ENCODE measurements at places on chromosomes 7 and 10.

- no peak for DNase-seq
These were observed 10.5 kb downstream of the PSPH start for GRCh38 chr7:56040730-56041129.

DNA sequence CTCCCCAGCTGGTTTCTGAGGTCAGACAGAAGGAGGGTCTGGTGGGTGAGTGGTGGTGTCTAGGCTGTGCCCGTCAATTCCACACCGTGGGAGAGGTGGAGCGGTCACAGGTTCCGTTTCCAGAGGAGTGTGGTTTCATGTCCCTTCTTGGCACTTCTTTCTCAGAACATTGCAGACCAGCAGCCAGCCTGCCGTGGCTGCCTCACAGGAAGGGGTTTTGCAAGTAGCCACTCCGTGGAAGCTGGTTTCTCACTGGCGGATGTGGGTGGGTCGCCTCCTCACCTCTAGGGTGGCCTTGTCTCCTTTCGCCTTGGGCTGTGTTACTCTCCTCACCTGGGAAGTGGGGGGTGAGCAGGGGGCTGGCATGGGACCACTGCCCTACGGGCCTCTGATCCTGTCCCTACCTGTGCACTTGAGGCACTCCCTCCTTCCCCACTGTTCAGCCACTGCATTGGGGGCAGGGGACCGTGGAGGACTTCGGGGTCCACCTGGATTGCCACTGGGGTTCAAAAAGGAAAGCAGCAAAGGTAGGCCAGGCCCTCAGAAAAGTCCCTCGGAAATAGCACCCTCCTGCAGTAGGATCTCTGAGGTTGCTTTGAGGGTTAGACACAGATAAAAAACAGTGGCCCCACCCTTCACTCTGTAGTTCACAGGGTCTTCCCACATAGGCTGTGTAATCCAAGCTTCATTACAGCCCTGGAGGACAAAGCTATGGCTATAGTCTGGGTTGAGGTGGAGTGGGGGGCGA lies 33.9 kb downstream of the TSPAN14 start:
- no peak for DNase-seq

- no peak for DNase-seq
These were observed 5.4 kb upstream of the NUB1 start for GRCh38 chr7:151336027-151336708.

- DNase-seq = no peak
These were observed 91.7 kb downstream of the SLC39A12 start for GRCh38 chr10:18043148-18044006.

- peak; percentile 76 for DNase-seq
These were observed 228.8 kb downstream of the BMPER start for GRCh38 chr7:34133983-34134782.

- DNase-seq = no peak
These were observed 35.6 kb downstream of the ANKMY2 start for GRCh38 chr7:16609842-16610450.

- DNase-seq = no peak
These were observed 200.5 kb downstream of the MDFIC start for GRCh38 chr7:115122388-115122787.

GRCh38 chr10:95217476-95217875 lies 23.4 kb downstream of the ACSM6 start:
- DNase-seq = no peak

GRCh38 chr7:70679661-70680060 lies 452.3 kb upstream of the GALNT17 start:
- no peak for DNase-seq

DNA sequence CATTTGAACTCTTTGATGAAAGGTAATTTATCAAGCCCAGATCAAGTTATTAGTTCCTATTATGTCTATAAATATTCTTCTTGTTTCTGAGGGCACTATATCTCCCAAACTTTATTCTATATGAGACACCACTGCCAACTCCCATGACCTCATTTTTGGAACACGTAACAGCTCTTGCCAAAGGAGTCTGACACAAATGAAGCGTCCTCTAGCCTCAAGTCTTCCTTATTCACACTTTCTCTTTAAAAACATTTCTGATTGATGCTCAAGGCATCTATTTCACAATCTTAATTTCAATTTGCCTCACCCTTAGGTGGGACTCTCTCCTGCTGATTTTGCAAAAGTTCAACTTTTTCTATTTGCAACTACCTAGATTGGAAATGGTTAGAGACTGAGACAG lies 848.4 kb downstream of the GATA3 start:
- no peak for DNase-seq

DNA sequence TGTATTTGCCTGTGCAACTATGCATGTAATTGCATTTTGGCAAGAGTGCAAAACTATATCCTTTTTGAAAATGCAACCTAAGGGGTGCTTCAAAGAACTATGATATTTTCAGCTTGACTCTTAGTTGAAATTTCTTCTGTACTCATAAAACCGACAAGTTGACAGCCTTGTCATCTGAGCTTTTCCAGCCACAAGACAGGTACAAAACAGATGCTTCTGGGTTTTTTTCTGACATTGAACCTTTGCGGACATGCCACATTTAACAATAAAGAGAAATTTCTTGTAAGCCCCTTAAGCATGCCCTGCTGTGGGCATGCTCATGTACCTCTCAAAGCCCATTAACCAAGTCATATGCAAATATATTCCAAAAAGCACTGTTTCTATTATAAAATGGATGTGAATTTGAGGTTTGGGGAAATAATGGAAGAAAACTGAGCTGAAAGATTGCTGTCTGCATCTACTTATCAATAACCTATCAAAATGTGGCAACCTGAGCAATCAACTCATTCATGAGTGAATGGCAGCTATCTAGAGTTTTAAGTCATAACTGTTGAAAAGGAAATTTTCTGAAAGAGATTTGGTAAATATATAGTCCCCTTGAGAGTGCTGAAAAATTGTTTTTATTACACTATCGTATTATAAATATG lies 1117.0 kb upstream of the LRRTM3 start:
- no peak for DNase-seq

DNA sequence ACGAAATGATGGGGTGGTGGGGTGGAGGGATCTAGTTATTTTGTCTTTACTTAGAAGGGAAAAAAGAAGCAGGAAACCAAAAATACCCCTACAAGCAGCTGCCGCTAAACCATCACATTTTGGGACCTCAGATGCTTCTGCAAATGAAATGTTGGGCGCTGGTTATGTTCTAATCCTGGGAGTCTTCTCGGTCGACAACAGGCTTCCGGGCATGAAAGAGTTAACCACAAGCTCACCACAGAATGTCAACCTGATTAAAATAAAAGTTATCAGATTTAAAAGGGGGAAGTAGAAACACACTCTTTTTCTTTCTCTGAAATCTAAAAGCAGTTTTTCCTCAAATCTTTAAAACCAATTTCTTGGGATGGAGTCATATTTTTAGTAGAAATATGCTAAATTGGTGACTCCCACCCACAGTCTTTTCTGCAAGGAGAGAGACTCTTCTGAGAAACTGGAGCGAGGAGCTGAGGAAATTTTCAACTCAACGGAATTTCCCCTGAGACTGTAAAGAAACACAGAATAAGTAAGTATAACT lies 16.8 kb downstream of the IL2RA start:
- no peak for DNase-seq

GRCh38 chr7:100779359-100779758 lies 46.0 kb downstream of the ZAN start:
- DNase-seq = no peak

- DNase-seq = no peak
These were observed 232.1 kb downstream of the IMMP2L start for GRCh38 chr7:111330235-111330523.

- no peak for DNase-seq
These were observed 86.1 kb downstream of the FAM107B start for GRCh38 chr10:14688606-14689005.

- DNase-seq = no peak
These were observed 26.7 kb downstream of the XRCC2 start for GRCh38 chr7:152649220-152649619.

DNA sequence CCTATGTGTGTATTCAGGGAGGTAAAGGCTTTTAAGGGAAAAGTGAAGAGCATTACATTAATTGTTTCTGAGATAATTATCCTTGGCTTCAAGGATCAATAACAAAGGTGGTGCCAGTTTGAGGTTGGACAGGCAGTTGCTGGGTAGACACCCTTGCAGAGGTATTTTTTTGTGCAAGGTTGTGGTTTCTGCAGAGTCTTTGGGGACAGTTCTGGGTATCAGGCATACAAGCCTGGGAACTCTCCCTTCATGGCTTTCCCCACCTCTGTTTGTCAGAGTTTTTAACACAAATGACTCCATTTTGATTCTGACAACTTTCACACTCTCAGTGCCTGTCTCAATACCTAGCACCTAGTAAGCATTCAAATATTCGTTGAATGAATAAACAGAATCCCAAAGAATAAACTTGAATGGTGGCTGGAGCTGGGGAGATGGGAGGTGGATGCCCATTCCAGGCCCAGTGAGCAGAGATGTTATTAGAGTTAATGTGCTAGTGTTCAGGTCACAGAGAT lies 7.4 kb upstream of the OSBPL3 start:
- DNase-seq = no peak

DNA sequence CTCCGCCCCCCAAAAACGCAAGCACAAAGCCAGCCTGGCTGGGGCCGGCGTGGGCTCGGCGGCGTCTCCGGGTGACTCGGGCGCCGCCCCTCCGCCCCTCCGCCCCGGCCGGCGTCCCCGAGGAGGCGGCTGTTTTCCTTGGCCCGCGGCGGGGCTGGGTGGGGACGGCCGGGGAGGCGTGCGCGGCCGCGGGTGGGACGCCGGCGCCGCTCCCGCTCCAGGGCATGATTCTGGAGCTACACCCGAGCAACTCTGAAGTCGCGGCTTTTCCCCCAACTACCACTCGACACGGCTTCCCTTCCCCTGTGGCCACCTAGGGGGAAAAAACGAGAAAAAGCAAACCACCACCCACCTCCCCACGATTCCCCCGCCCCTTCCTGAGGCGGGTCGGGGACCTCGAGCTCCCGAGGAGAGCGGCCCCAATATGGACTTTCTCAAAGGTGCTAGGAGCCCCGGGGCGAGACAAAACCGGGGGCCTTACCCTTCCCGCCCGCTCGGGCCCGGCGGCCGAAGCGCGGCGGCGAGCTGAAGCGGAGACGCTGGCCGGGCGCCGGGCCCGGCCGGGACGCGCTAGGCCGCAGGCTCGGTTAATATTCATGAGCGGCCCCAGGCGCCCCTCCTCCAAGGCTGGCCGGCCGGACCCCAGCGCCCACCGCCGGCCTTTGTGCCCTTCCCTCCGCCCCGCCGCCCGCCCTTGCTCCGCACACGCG lies 856 bp downstream of the ARHGAP21 start:
- no peak for DNase-seq

DNA sequence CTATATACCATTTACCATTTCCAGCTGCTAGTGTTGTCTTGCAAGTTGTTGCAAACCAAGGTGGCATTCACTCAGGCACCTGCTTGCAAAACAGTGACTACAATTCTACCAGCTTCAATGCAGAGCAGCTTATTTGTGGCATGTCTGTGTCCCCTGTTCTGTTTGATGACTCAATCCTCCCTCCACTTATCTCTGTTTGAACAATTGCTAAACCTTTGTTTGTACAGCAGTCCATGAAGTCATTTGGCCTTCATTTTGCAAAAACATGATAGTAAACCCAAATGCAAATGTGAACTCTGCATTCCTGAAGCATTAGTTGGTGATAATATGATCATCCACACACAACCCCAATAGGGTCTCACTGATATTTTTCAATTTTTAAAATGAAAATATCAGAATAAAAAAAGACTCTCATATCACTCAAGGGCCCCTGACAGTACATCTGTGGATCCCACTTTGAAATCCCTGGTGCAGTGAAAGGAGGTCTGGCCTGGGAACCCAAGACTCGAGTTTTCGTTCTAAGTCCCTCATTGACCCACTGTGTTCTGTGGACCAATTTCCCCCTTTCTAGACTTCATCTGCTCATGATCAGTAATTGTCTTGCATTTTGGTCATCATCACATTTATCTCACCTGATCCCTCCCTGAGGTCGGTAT lies 425.4 kb downstream of the RPS24 start:
- no peak for DNase-seq

- DNase-seq = no peak
These were observed 21.4 kb downstream of the PRSS2 start for GRCh38 chr7:142792129-142792528.

DNA sequence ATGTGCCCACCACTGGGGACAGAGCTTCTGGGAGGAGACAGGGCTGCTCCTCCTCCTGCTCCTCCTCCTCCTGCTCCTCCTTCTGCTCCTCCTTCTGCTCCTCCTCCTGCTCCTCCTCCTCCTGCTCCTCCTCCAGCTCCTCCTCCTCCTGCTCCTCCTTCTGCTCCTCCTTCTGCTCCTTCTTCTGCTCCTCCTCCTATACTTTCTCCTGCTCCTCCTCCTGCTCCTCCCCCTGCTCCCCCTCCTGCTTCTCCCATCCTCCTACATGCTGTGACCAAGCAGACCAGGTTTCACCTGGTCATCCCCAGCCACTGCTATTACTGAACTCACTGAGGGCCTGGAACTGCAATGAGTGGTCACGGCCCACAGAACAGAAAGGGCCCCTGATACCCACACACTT lies 154.0 kb upstream of the PPP2R2D start:
- no peak for DNase-seq

DNA sequence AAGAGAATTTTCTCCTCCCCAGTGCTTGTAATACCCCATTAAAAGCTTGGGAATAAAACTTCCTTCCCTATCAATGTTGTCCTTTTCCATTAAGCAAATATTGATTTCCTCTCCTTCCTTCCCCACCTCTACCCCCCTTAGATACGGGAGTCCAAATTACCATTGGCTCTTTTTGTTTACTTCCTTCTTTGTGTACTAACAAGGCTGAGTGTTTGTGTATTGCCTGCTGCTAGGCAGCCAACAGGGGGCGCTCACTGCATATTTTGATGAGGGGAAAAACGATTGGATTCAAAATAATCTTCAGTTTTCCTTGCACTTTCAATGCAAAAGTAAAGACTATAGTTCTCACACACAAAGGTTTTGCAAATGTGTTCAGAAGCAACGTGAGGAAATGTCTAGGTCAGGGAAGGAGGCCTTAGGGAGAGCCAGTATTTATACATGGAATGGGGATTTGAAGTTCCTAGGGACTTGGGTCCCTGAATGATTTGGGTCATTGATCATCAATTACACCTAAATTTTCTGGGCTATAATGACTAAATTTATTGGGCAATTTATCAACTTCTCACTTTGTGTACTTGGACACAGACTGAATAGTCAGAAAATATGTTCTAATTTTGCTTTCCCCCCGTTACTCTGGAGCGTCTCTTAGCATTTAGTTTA lies 23.6 kb upstream of the VPS41 start:
- DNase-seq = peak; percentile 10

DNA sequence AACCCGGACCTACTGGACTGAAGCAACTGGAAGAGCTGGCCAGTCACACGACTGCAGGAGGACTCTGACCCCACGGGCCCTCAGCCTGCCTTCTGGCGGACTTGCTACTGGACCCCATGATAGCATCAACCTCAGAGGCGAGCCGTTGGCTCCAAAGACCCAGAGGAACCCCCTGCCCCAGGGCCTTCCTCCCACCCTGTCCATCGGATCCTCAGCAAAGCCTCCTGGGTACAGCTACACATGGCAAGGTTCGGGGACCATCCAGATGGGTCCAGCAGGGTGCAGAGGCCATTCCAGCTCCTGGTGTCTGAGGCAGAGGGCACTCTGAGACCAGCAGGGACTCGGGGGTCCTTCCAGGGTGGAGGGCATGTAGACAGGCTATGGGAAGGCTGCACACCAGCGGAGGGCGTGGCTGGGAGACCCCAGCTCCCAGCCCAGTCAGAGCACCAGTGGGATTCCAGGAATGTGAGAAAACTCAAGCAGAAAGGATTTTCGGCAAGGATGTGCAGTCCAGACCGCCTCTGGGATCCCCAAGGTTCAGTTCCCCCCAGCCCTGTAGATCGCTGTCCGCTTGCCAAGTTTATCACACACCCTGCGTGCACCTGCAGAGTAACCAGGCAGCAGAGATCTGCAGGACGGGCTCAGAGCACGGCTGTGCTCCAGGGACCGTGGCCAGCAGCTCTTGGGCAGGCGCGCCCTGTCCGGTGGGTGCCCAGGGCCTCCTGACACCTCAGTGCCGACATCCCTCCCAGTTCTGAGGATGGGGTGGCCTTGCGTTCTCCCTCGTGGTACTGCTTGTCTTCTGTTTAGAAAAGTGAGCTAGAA lies 89.8 kb upstream of the PPP2R2D start:
- no peak for DNase-seq
